Stimulated activated CD4-positive, alpha-beta T cell treated with anti-CD3 and anti-CD28 coated beads, TNF-alpha, amount 100 ng/mL, for 24 hours (primary cell): ENCODE measurements at places on chromosomes 11 and 22.

- DNase-seq: no peak
Measured at GRCh38 chr11:88307749-88308425, 29.6 kb downstream of the CTSC start.

- DNase-seq: no peak
Measured at GRCh38 chr11:28636033-28636432, 527.8 kb downstream of the METTL15 start.

DNA sequence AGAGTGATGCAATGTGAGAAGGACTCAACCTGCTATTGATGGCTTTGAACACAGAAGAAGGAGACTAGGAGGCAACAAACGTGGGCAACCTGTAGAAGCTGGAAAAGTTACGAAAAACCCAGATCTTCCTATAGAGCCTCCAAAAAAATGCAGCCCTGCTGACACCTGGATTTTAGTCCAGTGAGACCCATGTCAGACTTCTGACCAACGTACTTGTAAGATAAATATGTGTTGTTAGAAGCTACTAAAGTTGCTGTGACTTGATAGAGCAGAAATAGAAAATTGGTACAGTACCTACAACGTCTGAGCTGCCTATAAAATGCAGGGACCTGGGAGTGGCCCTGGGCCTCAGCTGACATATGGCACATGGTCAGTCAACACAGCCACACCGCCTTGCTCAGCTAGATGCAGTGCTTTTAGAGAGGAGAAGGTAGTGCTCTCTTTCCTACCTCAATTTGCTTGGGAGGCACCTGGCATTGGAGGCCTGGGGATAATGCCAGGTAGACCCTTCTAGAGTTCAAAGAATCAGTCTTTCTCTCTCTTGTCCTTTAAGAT is 97.4 kb downstream of the ARL14EP start:
- no peak for DNase-seq

DNA sequence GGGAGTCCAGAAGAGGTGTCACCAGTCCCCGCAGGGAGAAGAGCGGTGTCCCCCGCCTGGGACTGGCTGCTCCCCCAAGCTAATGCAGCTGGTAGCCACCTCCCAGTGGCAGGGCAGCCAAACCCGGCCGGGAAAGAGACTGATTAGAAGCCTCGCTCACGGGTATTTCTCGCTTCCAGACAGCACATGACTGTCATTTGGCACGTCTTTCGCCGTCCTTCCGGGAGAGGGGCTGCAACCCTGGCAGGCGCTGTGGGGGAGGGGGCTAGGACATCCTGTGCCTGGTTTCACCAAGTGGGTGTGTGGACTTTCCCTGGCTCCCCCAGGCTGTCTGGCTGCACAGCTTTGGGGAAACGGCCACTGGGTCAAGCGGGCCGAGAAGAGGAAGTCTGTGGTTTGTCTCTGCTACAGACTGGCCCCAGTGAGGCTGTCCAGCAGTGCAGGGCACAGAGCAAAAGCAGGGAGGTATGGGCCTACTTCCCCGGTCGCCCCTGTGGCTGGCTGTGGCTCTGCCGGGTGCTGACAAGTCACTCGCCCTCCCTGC is 3.8 kb downstream of the CD81 start:
- no peak for DNase-seq

- DNase-seq: no peak
Measured at GRCh38 chr22:46350121-46350520, 14.6 kb downstream of the TRMU start.

DNA sequence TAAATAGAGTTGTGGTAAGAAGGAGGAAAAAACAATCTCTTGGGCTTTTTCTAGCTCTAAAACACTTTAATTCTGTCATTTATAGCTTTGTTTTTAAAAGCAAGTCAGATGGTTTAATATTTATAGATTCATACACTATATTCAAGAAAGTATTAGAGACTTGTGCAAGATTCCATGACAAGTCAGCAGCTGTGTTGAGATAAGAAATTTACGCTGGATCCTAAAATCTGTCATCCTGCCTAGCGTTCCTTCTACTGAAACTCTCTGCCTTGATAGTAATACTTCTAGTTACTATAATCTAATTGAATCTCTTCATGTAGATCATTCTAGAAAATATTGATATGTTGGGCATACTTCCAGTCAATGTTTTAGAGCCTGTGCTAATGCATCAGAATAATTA is 721.8 kb downstream of the CNTN5 start:
- DNase-seq: no peak

DNA sequence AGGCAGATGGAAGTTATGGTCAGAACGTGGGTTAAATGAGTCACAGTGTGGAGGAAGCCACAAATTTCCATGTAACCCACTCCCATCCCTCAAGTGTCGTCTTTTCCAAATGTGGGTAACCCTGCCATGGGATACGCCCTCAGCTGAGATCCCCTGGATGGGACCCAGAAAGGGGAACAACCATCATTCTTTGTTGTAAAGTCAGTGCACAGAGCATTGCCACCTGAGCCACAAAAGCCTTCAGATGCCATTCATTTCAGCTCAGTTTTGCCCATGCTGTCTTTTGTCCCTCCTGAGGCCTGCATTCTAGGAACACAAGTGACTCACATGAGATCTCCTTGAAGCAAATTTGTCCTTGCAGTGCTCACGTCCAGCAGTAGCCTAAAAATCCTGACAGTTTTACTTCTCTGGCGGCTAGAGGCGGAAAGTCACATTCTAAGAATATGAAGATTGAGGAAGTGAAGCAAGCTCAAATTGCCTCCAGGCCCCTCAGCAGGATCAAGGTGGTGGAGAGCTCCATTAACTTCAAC is 30.6 kb downstream of the MMP13 start:
- no peak for DNase-seq
